ENCODE measurements at places on chromosomes 1 and 21.
A peak's percentile ranks its signal among the peaks of the same experiment; 100 is the strongest.

- peak; percentile 87 for DNase-seq
Measured at GRCh38 chr1:14486401-14487201, 111.9 kb upstream of the KAZN start.

DNA sequence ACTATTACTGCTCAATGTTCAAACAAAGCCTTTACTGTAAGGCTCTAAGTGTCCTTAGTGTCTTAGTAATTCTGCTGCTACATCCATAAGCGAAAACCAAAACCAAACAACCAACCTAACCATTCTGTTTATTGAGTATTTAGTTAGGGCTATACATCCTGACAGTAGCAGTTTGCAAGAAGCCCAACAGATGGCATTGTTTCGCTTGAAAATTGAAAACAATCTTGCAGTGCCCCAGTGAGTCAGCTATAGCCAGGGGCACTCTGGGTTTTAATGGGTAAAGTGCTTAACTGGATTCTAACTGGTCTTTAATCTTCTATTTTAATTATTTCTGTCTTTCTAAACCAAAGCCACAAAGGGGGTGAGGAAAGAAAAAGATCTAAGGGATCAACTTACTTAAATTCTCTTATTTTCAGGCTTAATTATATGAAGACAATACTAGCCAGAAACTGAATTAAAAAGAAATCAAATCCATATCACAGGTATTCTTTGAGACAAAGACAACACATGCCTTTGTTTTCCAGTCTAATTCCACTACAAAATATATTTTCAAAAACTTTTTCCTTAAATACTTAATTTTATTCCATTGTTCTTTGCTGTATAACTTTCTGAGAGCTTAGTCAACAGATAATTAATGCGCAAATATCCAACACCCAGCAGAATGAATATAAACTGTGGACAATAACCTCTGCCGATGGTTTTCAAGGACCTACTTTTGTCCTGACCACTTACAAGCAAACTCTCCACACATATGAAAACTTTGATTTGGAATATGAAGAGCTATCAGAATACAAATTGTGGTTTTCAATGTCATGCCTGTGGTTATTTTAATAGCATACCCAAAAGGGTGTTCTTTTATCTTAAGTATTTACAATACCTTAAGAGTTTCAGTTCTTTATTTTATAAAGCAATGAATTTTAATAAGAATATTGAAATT is 15.2 kb downstream of the POGZ start:
- DNase-seq = peak; percentile 52

DNA sequence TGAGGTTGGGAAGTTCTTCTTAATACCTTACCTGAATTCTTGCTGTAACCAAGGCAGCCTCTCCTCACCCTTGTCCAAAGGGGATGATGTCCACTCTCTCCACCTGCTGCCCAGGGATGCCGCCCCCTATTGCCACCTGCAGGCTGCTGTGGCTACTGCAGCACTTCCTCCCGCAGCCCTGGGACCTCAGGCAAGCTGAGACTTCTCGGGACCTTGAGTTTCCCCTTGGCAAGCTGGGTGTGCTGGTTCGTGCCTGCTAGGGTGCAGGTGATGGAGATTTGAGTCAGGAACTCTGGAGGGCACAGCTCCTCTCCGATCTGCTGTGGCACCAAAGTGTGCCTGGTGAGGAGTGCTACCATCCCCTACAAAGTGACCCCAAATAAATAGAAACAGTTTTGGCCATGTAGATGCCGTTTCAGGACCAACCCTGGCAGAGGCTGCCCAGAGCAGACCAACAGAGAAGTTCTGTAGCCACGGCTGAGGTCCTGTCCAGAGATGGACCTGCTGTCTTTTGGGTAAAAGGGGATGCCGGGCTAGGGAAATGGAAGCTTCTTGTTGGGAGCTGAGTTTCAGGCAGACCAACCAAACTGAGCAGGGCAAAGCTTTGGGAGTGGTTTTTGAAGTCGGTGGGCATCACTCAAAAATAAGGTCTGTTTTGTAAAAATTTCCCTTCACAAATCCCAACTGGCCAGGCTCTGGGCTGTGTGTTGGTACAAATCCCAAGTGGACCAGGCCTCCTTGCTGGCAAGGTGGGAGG is 31.7 kb downstream of the RUNX3 start:
- no peak for DNase-seq

GRCh38 chr1:72606216-72606810 is 324.0 kb upstream of the NEGR1 start:
- DNase-seq = no peak

GRCh38 chr1:231163830-231164427 is 2.1 kb downstream of the TRIM67 start:
- DNase-seq = no peak

GRCh38 chr1:19124273-19124672 is 85.8 kb downstream of the UBR4 start:
- no peak for DNase-seq

- no peak for DNase-seq
Measured at GRCh38 chr1:97976801-97977200, 56.0 kb upstream of the DPYD start.

GRCh38 chr1:66246351-66247269 is 287.3 kb upstream of the SGIP1 start:
- no peak for DNase-seq

- DNase-seq = no peak
Measured at GRCh38 chr1:15848143-15848928, 829 bp downstream of the SPEN start.
